Liver (tissue), 10 donors: ENCODE measurements at places on chromosomes 12 and 14.
A peak's percentile ranks its signal among the peaks of the same experiment; 100 is the strongest.

GRCh38 chr14:36397357-36397756 is 76.9 kb upstream of the MBIP start:
- H3K36me3 ChIP-seq: no peaks in the 10 kb centered on the region
- no peak overlapping the region for H3K27ac ChIP-seq
- H3K4me1 ChIP-seq: peaks cover 7% of the 10 kb centered on the region
- DNase-seq: no peak

- no peaks in the 10 kb centered on the region for H3K27me3 ChIP-seq
- H3K4me3 ChIP-seq: no peak overlapping the region
- DNase-seq: no peak
- no peak overlapping the region for H3K27ac ChIP-seq
- peaks cover 18% of the 10 kb centered on the region for H3K36me3 ChIP-seq
- H3K4me1 ChIP-seq: peaks cover 10% of the 10 kb centered on the region
Observed at GRCh38 chr14:104702106-104702505, 12.7 kb downstream of the INF2 start.

- no peak overlapping the region for H3K27ac ChIP-seq
- no peak overlapping the region for H3K4me3 ChIP-seq
- no peak for DNase-seq
- H3K27me3 ChIP-seq: no peaks in the 10 kb centered on the region
- H3K4me1 ChIP-seq: no peaks in the 10 kb centered on the region
Observed at GRCh38 chr12:133221241-133221640, 14.4 kb downstream of the ANHX start.

DNA sequence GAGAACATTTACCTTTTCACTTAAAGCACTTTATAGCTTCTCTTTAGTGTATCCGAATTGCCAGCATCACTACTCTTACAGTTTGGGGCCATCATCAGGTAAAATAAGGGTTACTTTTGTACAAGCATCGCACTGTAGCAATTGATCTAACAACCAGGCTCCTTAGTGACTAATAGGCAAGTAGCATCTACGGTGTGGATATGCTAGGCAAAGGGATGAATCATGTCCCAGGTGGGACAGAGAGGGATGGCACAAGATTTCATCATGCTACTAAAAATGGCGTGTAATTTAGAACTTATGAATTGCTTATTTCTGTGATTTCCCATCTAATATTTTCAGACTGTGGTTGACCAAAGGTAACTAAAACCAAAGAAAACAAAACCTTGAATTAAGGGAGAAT is 582.3 kb downstream of the KCNH5 start:
- no peaks in the 10 kb centered on the region for H3K36me3 ChIP-seq
- no peak overlapping the region for H3K4me3 ChIP-seq
- H3K27ac ChIP-seq: no peak overlapping the region
- DNase-seq: no peak
- no peaks in the 10 kb centered on the region for H3K4me1 ChIP-seq

- H3K27me3 ChIP-seq: no peaks in the 10 kb centered on the region
- H3K27ac ChIP-seq: no peak overlapping the region
- H3K4me3 ChIP-seq: no peak overlapping the region
- DNase-seq: no peak
- peaks cover 3% of the 10 kb centered on the region for H3K36me3 ChIP-seq
- no peaks in the 10 kb centered on the region for H3K4me1 ChIP-seq
Observed at GRCh38 chr14:59458486-59458885, 6.7 kb downstream of the GPR135 start.

DNA sequence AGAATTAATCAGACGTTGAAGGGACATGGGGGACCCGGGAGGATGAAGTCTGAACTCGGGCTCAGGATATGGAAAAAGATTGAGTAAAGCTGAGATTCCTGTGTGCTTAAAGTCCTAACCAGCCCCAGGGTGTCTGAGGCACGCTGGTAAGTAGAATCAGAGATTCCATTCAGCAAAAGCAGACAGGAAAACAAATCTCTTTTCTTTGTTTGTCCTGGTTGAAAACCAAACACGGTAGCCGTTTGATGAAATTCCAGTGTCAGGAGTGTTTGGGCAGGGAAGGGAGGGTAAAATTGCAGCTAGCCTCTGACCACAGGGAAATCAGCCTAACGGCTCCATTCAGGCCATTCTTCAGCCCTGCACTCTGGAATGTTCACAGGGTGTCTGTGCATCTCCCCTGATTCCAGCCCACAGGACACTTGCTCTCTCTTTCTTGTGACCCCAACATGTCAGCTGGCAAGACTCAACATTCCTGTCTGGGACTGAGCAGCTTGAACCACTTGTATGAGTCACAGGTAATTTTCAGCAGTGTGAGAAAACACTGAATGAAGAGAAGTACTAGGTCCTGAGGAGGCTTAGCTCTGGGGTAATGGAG is 31.0 kb downstream of the NINJ2 start:
- DNase-seq: no peak
- H3K4me3 ChIP-seq: no peak overlapping the region
- H3K27me3 ChIP-seq: no peaks in the 10 kb centered on the region
- H3K4me1 ChIP-seq: peaks cover 42% of the 10 kb centered on the region
- H3K27ac ChIP-seq: peak overlapping the region; percentile 67

GRCh38 chr12:58034311-58034710 is 92.9 kb downstream of the ATP23 start:
- no peak overlapping the region for H3K4me3 ChIP-seq
- H3K27me3 ChIP-seq: no peaks in the 10 kb centered on the region
- DNase-seq: no peak
- no peaks in the 10 kb centered on the region for H3K36me3 ChIP-seq
- no peaks in the 10 kb centered on the region for H3K4me1 ChIP-seq
- no peak overlapping the region for H3K27ac ChIP-seq

- H3K36me3 ChIP-seq: no peaks in the 10 kb centered on the region
- no peak overlapping the region for H3K4me3 ChIP-seq
- no peak for DNase-seq
- no peak overlapping the region for H3K27ac ChIP-seq
- no peaks in the 10 kb centered on the region for H3K4me1 ChIP-seq
Observed at GRCh38 chr12:22256041-22256441, 78.5 kb downstream of the ST8SIA1 start.

DNA sequence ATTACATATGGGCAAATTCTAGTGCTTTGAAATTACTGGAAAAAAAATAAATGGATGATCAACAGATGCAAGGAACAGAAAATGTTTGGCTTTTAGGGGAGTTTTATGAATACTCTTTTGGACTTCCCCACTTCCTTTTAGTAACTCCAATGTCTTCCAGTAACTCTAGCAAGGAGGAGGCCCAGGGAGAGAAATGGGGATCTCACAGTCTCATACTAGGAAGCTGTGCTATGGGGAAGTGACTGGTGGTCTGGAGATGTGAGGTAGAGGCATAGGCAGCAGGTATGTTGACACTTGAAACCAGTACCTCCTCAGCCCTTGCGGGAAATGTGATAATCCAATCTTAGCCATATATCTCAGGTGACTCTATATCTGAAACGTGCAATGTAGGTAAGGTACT is 68.1 kb downstream of the CRADD start:
- no peak for DNase-seq
- peaks cover 5% of the 10 kb centered on the region for H3K4me1 ChIP-seq
- no peak overlapping the region for H3K27ac ChIP-seq
- no peak overlapping the region for H3K4me3 ChIP-seq
- H3K36me3 ChIP-seq: no peaks in the 10 kb centered on the region

GRCh38 chr14:34187519-34188044 is 236.7 kb upstream of the EGLN3 start:
- no peaks in the 10 kb centered on the region for H3K36me3 ChIP-seq
- no peak overlapping the region for H3K4me3 ChIP-seq
- no peaks in the 10 kb centered on the region for H3K27me3 ChIP-seq

DNA sequence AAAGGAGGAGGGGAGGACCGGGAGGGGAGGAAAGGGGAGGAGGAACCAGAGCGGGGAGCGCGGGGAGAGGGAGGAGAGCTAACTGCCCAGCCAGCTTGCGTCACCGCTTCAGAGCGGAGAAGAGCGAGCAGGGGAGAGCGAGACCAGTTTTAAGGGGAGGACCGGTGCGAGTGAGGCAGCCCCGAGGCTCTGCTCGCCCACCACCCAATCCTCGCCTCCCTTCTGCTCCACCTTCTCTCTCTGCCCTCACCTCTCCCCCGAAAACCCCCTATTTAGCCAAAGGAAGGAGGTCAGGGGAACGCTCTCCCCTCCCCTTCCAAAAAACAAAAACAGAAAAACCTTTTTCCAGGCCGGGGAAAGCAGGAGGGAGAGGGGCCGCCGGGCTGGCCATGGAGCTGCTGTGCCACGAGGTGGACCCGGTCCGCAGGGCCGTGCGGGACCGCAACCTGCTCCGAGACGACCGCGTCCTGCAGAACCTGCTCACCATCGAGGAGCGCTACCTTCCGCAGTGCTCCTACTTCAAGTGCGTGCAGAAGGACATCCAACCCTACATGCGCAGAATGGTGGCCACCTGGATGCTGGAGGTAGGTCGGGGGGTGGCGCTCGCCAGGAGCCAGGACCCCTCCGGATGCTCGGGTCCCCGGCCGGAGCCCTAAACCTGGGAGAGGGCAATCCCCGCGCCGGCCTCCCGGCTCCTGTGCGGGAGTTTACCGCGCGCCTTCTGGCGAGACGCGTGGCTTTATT is at the start of gene CCND2:
CCND2 (plus strand) TSS at position 111 of the 744 bp plus-strand sequence; CDS start at position 390, 279 bp downstream.
- H3K27ac ChIP-seq: peak within 1 kb of the TSS; percentile 68
- peak within 1 kb of the TSS; percentile 44 for H3K4me3 ChIP-seq
- peaks cover 12% of the 10 kb centered on the region for H3K27me3 ChIP-seq
- peak; percentile 41 for DNase-seq
- H3K36me3 ChIP-seq: no peaks in the 10 kb centered on the region

DNA sequence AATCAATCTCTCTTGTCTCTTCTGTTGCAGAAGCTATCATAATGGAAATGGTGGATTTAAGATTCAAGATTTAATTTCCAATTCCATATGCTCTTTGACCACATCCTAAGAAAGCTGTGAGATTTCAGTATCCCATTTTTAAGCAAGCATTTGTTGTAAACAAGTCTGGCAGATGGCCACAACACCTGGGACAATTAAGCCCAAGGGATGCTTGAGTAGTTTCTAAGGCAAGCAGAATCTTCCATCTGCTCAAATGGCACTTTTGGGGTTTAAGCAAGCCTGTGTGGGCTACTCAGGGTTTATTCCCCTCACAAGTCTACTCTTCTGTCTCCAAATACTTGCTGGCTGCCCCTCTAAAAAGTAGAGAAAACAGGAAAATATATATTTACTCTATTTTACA is 304.7 kb upstream of the SYT1 start:
- no peak overlapping the region for H3K27ac ChIP-seq
- H3K4me3 ChIP-seq: no peak overlapping the region
- H3K27me3 ChIP-seq: peaks cover 3% of the 10 kb centered on the region
- H3K4me1 ChIP-seq: no peaks in the 10 kb centered on the region

- H3K27ac ChIP-seq: peak overlapping the region; percentile 95
- no peaks in the 10 kb centered on the region for H3K36me3 ChIP-seq
- H3K4me3 ChIP-seq: peak overlapping the region; percentile 93
Observed at GRCh38 chr12:79689477-79690141, 1.2 kb downstream of the PAWR start.

GRCh38 chr14:102893452-102893851 is 29.0 kb upstream of the AMN start:
- peak overlapping the region; percentile 16 for H3K27ac ChIP-seq
- H3K36me3 ChIP-seq: no peaks in the 10 kb centered on the region
- H3K4me1 ChIP-seq: no peaks in the 10 kb centered on the region

- no peaks in the 10 kb centered on the region for H3K4me1 ChIP-seq
- H3K27ac ChIP-seq: peak overlapping the region; percentile 83
Observed at GRCh38 chr12:120902846-120903411, 1.2 kb downstream of the SPPL3 start.

DNA sequence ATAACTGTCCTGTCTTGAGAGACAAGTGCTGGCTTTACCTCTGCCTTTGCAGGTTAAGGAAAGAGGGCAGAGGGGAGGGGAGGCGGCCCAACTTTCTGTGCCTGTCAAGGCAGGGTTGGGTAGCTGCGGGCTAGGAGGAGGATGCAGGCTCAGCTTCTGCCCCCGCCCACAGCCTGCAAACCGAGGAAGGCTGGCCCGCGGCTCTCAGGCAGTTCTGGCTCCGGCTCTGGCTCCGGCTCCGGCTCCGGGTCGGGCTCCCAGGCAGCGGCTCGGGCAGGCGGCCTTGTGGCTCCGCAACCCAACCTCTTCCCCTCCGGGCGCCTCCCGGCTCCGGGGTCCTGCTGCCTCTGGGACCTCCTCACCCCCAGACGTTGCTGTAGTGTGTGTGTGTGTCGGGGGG is 92.9 kb downstream of the TMEM30B start:
- H3K27ac ChIP-seq: no peak overlapping the region
- no peaks in the 10 kb centered on the region for H3K36me3 ChIP-seq
- no peaks in the 10 kb centered on the region for H3K4me1 ChIP-seq
- H3K4me3 ChIP-seq: peak overlapping the region; percentile 38
- H3K27me3 ChIP-seq: no peaks in the 10 kb centered on the region
- DNase-seq: peak; percentile 46
